ENCODE measurements at places on chromosomes 5 and 9.

GRCh38 chr9:93673839-93674334 is 97.5 kb downstream of the PHF2 start:
- DNase-seq = no peak

- DNase-seq = no peak
These were observed 167.3 kb downstream of the TRPM3 start for GRCh38 chr9:70954126-70954525.

GRCh38 chr5:65668696-65669095 is 43.9 kb downstream of the SHLD3 start:
- no peak for DNase-seq

- DNase-seq = no peak
These were observed 50.9 kb upstream of the C5orf58 start for GRCh38 chr5:170181902-170182301.

- DNase-seq = peak; percentile 13
These were observed 2.6 kb upstream of the BOD1 start for GRCh38 chr5:173618927-173619519.

DNA sequence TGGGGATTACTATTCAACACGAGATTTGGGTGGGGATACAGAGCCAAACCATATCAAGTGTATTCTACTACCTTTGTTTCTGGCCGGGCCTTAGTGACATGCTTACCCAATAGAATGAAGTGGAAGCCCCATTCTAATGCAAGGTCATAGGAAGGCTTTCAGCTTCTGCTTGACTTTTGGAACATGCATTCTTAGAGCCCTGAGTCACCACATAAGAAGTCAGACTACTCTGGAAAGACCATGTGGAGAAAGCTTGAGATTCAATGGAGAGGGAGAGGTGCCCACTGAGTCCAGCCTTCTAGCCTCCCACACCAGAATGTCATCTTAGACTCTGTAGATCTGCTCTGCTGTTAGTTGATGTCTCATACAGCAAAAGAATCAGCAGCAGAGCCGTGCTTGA is 155.7 kb upstream of the FBN2 start:
- DNase-seq = no peak

DNA sequence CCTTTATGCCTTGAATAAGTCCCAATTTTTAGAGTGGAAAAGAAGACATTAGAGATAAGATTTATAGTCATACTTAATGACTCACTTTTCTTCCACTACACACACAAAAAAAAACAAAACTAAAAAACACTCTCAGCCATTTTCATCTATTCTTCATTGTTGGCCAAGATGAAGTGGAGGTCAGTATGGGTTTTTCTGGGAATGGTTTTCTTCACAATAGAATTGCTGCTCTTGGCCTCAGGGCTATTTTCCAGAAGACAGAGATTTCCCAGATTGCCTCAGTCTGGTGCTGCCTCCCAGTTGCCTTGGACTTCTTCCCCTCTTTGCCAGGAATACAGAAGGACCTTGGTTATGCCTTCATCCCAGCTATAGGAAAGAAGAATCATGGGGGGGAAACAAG is 463.7 kb downstream of the TMEM232 start:
- DNase-seq = no peak

GRCh38 chr9:136483589-136484152 is 831 bp upstream of the SEC16A start:
- DNase-seq = peak; percentile 93

DNA sequence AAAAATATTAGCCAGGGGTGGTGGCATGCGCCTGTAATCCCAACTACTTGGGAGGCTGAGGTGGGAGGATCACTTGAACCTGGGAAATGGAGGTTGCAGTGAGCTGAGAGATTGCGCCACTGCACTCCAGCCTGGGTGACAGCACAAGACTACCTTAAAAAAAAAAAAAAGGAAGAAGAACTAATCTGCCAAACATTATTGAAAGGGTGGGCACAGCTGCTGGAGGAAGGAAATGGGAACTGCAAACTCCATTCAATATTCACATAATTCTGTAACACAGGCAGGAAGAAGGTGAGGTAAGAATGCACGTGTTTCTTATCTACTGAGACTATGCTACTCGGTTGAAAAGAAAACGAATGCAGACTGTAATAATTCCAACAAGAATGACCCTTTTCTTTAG is 121.1 kb upstream of the GNA14 start:
- DNase-seq = no peak

DNA sequence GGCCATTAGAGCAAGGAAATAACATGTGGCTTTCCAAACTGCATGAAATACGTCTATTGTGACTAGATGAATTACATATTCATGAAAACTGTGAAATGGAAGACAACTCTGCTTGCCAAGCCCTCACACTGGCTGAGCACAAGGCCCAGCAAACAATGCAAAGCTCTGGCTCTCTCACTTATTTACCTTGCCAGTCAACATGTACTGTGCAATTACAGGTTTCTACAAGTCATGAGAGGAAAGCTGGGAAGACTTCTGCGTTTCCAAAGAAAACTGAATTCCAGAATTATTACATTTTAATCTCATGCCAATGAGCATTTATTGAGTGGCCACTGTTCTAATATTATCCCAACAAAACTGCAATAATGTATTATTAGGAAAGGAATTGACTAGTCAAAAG is 12.1 kb upstream of the C5orf63 start:
- DNase-seq = no peak

DNA sequence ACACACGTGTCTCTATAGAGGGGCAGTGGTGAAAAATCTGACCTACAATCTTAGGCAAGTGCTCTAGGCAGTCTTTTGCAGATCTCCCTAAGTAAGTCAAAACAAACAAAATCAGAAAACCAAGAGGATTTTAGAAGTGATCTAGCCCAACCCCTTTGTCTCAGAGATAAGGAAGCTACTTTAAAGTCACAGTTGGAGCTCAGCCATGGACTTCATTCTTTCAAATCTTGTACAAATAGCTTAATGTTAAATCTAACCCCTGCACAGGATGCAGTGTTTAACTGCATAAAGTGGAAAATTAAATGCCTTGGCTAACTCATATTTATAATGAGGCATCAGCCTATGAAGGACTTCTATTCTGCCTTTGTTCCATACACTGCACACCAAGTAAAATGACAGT is 135.1 kb upstream of the RFX3 start:
- DNase-seq = no peak

- no peak for DNase-seq
These were observed 213.5 kb downstream of the DENND1A start for GRCh38 chr9:123716339-123716945.

GRCh38 chr5:124888622-124889485 is 142.4 kb upstream of the ZNF608 start:
- DNase-seq = no peak

- no peak for DNase-seq
These were observed 121.5 kb downstream of the ENTREP1 start for GRCh38 chr9:69446496-69446895.
